GM12878 (cell line): ENCODE measurements at places on chromosomes 5 and 9. TPM values are rescaled to one million over a fixed set of nuclear protein-coding genes. Genes with fewer than 3 reads are reported as not detected.

Gene TLX3
- polyA plus RNA-seq: not detected in 2 replicates

Gene C9orf50
- polyA plus RNA-seq: not detected in 2 replicates

Gene PRSS3
- polyA plus RNA-seq: not detected in 2 replicates

Gene DRD1
- not detected in 2 replicates for polyA plus RNA-seq

Gene GRXCR2
- not detected in 2 replicates for polyA plus RNA-seq

Gene BHMT
- polyA plus RNA-seq: not detected in 2 replicates

Gene FOXD4
- polyA plus RNA-seq: 0.13 and 0.15 TPM in 2 replicates

Gene HBEGF
- polyA plus RNA-seq: 1.3 and 1.6 TPM in 2 replicates

Gene SLC6A7
- polyA plus RNA-seq: not detected in 2 replicates

DNA sequence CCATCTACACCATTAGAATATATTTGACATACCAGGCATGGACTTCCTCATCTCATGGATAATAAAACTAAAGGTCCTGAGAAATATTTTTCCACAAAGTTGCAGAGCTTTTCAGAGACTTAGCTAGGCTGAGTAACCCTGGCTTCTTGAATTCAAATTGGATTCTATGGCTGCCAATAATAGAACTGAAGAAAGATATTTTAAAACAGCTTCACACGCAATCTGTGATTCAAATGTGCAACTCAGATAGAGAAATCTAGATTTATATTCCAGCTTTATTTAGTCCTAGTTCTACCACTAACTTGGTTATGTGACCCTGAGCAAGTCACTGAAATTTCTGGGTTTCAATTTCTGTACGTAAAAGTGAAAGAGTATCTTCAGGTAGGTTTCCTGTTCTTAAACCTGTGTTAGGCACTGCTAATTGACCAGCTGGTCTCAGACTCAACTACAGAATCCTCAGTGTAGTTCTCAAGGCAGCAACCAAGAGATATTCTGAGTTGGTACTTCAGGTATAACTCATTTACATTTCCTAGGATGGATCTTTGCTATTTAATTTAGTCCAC is 235.3 kb downstream of the GABRB2 start:
- peak; percentile 78 for DNase-seq

- no peak for DNase-seq
Observed at GRCh38 chr5:10319202-10319851, 11.6 kb upstream of the CMBL start.

DNA sequence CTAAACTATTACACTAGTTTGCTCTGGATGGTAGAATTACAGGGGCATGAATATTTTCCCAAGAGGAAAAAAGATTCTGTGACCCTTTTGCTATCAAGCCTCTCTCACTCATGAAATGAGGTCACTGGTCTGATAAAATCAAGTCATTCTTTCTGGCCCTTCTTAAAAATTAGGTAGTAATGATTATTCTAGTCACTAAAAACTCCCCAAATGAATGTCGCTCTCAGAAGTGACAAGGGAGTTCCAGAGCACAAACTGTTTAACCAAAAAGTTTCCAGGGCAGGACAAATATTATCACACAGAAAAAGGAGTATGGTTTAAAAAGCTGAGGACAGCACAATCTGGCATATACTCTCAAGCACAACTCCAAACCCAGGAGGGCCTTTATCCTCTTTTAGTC is 12.5 kb downstream of the ERMP1 start:
- no peak for DNase-seq

- DNase-seq: no peak
Observed at GRCh38 chr5:142780871-142781270, 10.7 kb downstream of the ARHGAP26 start.

DNA sequence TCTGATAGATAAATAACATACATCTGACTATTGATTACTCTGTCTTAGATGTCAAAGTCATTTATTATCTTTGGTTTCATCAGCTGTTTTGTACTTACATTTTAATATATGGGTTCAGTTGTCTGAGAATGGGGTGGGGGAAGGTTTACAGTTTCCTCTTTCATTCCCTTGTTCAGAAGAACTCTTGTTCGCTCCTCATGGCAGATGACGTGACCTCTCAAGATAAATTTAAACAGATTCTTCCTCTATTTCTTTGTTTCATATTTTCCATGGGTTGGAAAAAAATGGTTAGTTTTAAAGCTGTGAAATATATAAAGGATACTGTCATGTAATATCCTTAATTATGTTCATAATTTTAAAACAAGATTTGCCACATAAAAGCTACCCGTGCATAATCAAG is 61.4 kb downstream of the TSSK1B start:
- no peak for DNase-seq

DNA sequence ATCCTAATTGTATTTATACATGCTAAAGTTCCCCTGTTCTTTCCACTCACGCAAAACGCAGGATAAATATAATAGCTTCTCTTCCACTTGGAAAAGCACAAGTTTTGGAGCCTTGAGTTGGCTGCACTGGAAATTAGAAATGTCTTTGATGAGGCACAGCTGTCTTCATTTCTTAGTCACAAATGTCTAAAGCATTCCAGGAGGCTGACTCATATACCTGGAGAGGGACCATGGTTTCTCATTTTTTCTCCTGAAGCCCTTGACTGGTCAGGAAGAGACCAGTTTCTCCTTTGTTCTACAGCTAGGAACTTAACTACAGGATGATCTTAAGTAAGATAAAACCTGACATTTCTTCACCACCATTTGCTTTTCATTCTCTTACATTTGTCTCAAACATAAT is 16.2 kb downstream of the MTX3 start:
- no peak for DNase-seq

DNA sequence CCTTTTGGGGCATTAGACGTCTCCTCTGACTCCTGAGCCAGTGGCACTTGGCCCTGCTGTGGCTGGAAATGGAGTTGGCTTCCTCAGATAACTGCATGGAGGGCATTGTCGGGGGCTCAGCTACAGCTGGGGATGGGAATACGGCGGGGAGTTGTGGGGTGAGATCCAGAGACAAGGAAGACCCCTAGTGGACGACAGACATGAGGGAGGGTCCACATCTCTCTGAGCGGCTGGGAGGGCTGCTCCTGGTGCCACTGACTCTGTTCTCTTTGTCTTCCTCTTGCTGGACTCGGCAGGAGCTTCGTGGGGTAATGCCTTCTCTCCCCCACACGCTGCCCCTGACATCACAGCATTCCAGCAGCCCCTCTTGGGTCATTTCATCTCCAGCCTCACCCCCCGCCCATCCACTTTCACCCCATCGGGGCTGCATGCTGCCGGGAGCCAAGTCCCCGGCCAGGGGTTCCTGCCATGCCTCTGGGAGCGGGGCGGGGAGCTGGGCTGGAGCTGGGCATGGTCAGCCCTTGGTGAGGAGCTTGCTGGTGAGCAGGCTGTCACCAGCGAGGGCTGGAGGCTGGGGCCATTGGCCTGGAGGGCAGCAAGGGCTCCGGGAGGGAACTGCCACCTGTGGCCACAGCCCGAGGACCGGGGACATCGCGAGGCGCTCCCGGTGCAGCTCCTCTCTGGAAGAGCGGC is 172.3 kb downstream of the CACNA1B start:
- no peak for DNase-seq

GRCh38 chr9:24801344-24801743 is 255.6 kb upstream of the IZUMO3 start:
- no peak for DNase-seq

GRCh38 chr5:38555354-38556087 is 925 bp downstream of the LIFR start:
- DNase-seq: no peak

GRCh38 chr9:86116425-86116824 is 17.1 kb upstream of the GOLM1 start:
- DNase-seq: no peak

GRCh38 chr9:6991418-6991817 is 233.6 kb downstream of the KDM4C start:
- DNase-seq: no peak
